ENCODE measurements at places on chromosomes 5 and 9.
A peak's percentile ranks its signal among the peaks of the same experiment; 100 is the strongest.

GRCh38 chr5:157600252-157600651 lies 24.7 kb upstream of the ADAM19 start:
- DNase-seq, result no peak

DNA sequence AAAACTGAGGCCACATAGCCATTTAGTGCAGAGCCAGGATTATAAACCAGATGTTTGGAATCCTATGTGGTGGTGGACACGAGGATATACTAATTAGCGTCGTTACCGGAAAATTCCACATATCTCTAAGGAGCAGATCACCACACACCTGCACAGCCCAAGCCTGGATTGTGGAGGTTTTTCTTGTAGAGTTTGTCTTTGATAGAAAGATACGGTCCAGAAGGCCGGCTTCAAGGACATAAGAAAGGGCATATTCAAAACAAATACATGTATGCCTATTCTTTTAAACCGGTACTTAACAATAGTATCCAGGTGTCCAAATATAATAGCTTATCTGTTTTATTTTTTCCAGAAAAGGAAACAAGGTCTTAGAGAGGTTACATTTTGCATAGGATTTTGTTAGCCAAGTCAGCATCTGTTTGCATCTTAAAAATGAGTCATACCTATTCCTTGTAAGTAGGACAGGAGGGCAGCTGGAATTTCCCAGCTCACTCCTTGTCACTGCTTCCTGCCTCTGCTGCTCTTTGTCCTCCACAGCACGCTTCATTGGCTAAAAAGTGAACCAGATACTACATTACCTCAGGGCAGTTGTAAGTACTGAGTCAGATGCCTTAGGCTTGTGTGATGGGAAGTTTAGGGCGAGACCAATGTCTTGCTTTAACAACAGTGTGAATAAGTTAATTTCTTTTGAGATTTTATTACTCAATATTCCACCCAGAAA lies 3.6 kb downstream of the TMC1 start:
- no peak for DNase-seq

- no peak for DNase-seq
Observed at GRCh38 chr9:132973713-132974112, 4.8 kb upstream of the GFI1B start.

GRCh38 chr9:134960701-134961181 lies 43.0 kb upstream of the FCN1 start:
- DNase-seq, result no peak

- DNase-seq, result peak; percentile 35
Observed at GRCh38 chr5:50963971-50964745, 297.7 kb downstream of the PARP8 start.
